Thoracic aorta (tissue), 2 donors: ENCODE measurements at places on chromosomes 3 and 15. TPM values are rescaled to one million over a fixed set of nuclear protein-coding genes. Genes with fewer than 3 reads are reported as not detected.

- DNase-seq = no peak
- H3K27me3 ChIP-seq = no peaks in the 10 kb centered on the region
- no peaks in the 10 kb centered on the region for H3K36me3 ChIP-seq
- no peak overlapping the region for H3K4me3 ChIP-seq
- H3K27ac ChIP-seq = no peak overlapping the region
Observed at GRCh38 chr3:194294895-194295214, 56.3 kb downstream of the CPN2 start.

DNA sequence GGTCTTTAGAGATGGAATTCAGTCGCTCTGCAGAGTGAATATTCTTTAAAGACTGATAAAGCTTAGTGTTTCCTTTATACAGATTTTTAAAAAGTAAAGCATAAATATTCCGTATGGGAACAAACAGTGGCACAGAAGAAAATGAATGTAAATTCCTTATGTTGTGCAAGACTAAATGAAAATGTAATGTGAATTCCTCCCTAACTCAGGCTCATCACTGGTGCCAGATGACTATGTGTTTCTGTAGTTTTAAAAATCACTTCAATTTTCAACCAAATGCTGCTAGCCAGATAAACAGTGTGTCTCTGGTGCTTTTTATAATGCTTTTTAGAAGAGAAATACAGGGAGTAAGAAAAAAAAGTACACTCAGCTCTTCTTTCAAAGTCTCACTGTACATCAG is 154.8 kb upstream of the SNTN start:
- H3K36me3 ChIP-seq = no peaks in the 10 kb centered on the region
- H3K4me1 ChIP-seq = no peaks in the 10 kb centered on the region
- no peaks in the 10 kb centered on the region for H3K27me3 ChIP-seq

GRCh38 chr3:36259580-36259979 is 120.7 kb upstream of the STAC start:
- H3K36me3 ChIP-seq = no peaks in the 10 kb centered on the region
- no peak overlapping the region for H3K4me3 ChIP-seq
- no peaks in the 10 kb centered on the region for H3K27me3 ChIP-seq
- no peak for DNase-seq

DNA sequence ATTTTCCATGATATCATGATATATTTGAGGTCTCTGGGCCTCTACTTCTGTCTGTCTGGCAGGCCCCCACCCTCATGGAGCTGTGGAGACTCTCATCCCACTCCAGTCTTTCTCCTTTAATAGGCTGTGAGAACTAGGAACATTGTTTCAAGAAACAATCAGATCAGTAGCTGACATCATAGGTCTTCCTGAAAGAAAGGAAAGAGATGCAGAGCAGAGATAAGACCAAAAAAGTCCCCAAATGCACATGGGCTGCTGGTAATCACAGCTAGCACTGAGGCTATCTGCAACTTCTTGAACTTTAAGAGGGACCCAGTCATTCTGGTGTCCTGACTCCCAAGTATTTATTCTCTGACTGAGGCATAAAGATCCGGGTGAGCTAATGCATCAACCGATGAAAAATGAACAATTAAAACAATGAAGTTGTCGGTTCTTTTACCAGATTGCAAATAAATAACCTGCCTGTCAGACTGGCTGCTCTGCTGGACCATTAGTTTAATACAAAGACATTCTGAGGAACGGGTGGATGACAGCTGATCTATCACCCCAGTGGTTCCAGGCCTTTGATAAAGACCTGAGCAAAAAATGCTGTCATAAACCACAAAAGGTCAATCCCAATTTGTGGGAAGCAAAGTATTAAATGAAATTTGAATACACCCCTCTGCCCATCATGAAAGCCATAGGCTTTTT is 780.8 kb upstream of the GOLIM4 start:
- no peaks in the 10 kb centered on the region for H3K27me3 ChIP-seq
- H3K4me3 ChIP-seq = no peak overlapping the region
- DNase-seq = no peak
- no peaks in the 10 kb centered on the region for H3K36me3 ChIP-seq
- H3K4me1 ChIP-seq = no peaks in the 10 kb centered on the region

MUSTN1 gene
- total RNA-seq = 21.0 TPM

DNA sequence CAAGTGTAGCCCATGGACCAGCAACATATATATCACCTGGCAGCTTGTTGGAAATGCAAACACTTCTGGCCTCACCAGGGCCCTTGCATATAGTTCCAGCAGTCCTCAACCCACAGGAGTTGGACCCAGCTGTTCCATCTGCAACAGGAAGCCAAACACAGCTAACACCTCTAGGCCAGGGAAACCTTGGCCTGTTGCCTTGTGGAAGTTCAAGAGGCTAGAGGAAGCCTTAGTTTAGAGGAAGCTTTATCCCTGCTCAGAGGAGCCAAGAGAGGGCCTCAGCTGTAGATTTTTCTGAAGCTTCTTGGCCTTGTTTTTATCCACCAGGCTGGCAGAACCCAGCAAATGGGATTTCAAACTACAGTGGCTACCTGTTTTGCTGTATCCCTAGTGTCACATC is 11.4 kb downstream of the FHIT start:
- DNase-seq = no peak
- no peaks in the 10 kb centered on the region for H3K4me1 ChIP-seq
- H3K4me3 ChIP-seq = no peak overlapping the region
- no peak overlapping the region for H3K27ac ChIP-seq
- no peaks in the 10 kb centered on the region for H3K27me3 ChIP-seq
